M059J (cell line): ENCODE measurements at places on chromosomes 7 and 10. TPM values are rescaled to one million over a fixed set of nuclear protein-coding genes. Genes with fewer than 3 reads are reported as not detected.

GRCh38 chr10:93993782-93994437 is at the start of gene PLCE1:
TSS of gene PLCE1 (plus strand) at chr10:93993931. CDS start at chr10:94031047, 37,116 bp downstream.
- peak; percentile 61 for DNase-seq

The GPR26 gene
- not detected in 2 replicates for total RNA-seq

GRCh38 chr7:43531700-43532099 is 51.2 kb upstream of the STK17A start:
- no peak for DNase-seq

GRCh38 chr10:128095027-128095752 is 31.0 kb downstream of the MKI67 start:
- peak; percentile 44 for DNase-seq

The TDRD1 gene
- total RNA-seq: not detected in 2 replicates

The SLC39A12 gene
- not detected in 2 replicates for total RNA-seq

DNA sequence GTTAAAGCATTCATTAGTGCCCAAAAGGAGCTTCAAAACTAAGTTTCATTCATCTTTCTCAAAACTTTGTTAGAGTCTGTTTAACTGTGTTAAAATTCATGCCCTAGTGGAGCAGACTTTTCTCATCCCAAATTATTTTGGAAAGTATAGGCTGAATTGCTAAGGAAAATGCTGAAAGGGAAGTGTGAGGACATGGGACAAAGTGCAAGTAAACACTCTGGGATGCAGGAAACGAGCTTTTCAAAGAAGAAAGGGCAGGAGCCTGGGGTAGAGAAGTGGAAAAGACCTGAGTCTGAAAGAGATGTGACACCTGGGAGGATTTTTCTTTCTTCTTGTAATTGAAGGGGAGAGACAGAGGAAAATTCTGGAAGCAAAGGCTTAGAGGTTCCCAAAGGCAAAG is 93.1 kb upstream of the ANKRD1 start:
- DNase-seq: no peak

The MLLT10 gene
- 9.1 and 9.3 TPM in 2 replicates for total RNA-seq

GRCh38 chr7:36784991-36785940 is 61.0 kb upstream of the AOAH start:
- DNase-seq: no peak

The MTPN gene
- 154 and 217 TPM in 2 replicates for total RNA-seq

GRCh38 chr7:150631084-150631826 is 930 bp downstream of the GIMAP6 start:
- no peak for DNase-seq

The EPO gene
- total RNA-seq: not detected in 2 replicates

DNA sequence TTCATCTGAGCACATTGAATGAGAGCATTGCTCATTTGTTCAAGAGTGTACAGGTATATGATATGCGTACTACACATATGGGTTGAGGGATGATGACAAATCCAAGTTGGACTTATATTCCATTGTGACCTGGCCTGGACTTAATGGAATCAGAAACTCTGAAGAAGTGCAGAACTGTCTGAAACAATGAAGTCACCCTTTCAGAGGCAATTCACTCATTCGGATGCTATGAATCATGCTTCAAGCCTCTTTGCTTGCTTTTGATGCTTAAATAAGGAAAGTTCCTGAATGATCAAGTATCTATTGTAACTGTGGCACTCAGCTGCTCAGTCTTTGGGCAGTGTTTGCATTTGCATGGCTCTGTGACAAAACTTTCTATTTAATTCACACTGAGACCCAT is 93.4 kb downstream of the ZNF365 start:
- peak; percentile 12 for DNase-seq

The PPP1R9A gene
- total RNA-seq: 0.25 and 0.69 TPM in 2 replicates

DNA sequence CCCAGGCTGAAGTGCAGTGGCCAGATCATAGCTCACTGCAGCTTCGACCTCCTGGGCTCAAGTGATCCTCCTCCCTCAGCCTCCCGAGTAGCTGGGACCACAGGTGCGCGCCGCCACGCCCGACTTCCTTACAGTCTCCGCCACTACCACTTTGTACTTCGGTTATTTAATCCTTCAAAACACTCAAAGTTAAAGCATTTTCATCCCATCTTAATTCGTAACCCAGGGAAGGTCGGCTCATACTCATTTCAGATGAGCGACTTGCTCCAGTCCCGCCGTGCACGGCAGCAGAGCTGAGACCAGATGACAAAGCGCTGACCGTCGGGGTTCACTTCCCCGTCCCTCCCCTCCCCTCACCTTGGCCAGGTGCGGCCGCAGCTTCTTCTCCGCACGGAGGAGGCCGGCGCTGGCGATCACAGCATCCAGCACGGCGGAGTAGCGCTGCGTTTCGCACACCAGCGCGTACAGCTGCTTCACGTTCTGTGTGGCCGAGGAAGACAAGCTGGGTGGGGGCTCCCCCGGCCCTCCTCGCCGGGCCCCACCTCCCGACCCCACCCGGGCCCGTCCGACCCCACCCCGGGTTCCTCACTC is 457 bp downstream of the NSUN5 start:
- DNase-seq: no peak

- no peak for DNase-seq
Observed at GRCh38 chr7:5631752-5632151, 149.7 kb downstream of the RNF216 start.

The BMPR1A gene
- 22.4 and 29.1 TPM in 2 replicates for total RNA-seq

The MKI67 gene
- 34.0 and 85.4 TPM in 2 replicates for total RNA-seq

- no peak for DNase-seq
Observed at GRCh38 chr10:48671914-48672595, 12.6 kb upstream of the WDFY4 start.

DNA sequence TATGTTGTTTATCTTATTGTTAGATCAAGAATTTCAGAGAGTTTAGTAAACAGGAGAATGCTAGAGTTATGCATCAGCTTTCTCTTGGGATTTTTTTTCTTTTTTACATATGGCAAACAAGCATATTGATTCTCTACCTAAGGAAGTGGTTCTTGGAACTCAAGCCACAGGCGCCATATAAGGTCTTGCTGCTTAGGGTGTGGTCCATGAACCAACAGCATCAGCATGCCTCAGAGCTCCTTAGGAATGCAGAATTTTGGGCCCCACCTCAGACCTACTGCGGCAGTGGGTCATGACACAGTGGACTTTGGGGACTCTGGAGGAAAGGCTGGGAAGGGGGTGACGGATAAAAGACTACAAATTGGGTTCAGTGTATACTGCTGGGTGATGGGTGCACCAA is 230.8 kb downstream of the SKAP2 start:
- DNase-seq: no peak

The CXCL12 gene
- total RNA-seq: 0.81 and 0.96 TPM in 2 replicates

GRCh38 chr7:98305951-98306535 is 24.6 kb downstream of the BRI3 start:
- DNase-seq: no peak

DNA sequence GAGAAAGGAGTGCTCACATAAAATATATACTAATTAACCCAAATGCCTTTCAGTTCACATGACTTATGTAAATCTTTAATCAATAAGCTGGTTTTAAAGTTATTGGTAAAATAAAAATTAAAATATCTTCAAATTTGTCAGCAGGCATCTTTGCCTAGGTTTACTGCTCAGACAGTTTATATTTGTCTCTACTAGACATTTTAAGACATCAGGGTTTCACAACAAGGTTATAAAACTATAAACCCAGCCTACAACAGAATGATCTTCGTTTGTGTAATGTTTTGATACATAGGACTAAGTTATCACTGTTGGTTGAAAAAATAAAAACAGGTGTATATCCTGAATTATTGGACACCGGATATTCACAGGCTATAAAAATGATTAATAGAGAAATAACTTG is 67.4 kb downstream of the TYW1B start:
- no peak for DNase-seq

The PIK3CG gene
- 0.12 TPM in 1 of 2 replicates, not detected in the other for total RNA-seq

DNA sequence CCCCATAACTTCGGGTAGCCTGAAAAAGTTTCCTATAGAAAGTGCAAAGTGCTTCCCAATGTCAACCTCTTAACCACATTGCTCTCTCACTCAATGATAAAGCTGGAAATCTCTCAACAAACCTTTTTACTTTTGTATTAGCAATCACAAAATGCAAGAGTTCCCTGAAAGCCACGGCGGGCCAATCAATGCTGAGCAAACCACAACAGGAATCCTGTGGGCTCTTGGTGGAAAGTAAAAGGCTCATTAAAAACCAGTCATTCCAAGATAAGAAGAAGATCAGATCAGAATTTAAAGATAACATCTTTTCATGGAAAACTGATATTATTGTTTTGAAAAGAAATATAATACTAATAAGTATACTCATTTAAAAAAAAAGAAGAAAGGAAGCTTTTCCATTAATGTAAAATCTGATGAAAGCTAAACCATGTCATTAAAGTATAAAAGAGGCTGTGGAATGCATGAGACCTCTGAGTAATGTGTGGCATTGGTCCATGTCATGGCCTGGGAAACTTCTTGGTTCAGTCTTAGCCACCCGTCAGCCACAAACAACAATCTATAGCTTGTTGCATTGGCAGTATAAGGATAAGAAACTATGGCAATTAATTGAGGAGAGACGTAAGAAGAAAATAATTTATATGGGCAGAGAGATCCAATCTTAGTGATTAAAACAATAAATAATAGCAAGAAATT is 1066.1 kb upstream of the SORCS1 start:
- peak; percentile 55 for DNase-seq
